ENCODE measurements at places on chromosomes 4 and X.

GRCh38 chrX:52271206-52271605, 86.5 kb downstream of the MAGED4 start:
- DNase-seq: no peak

DNA sequence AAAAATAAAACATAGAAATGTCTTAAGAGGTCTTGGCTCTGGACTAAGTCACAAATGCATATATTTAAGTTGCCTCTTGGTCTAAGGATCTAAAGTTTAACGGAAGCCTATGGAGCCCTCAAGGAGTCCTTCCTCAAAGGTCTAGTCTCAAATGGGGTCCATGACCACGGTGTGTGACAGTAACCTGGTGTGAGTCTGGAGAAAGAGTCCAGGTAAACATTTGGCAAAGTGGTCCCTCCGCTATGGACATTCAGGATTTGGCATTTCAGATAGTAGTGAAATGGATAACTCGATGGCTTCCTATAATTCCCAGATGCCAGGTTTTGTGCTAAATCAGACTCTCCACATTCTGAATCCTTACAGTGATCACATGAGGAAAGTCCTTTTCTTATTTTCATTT, 44.2 kb downstream of the RHOH start:
- no peak for DNase-seq

DNA sequence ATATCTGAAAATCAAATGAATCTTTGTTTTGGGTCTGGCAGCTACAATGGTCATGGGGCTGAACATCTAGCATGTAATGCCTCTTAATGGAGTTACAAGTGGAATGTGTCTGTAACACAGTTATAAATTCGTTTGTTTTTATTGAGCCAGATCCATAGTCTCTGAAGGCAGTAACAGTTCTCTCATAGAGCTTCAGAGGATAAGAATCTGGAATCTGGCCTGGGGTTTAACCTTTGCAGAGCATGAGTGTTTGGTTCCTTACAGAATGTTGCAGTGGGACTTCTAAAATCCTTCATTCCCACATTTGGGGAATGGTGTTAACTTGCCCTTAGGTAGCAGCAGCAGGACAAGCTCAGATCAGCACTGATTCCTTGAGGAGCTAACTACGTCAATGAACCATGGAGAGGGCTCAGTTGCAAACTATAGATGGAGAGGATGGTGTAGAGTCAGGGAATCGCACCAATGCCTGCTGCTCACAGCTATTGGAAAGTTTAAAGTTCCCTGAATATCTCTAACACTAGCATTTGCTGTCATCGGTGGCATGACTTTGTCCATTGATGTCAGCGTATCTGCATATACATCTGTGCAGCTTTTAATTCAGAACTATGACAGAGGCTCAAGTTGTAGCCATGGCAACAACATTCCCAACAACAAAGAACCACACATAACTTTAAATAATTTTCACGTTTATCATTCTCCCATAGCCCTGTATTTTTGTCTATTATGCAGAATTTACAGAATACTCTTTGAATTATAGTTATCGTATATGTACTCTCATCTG, 72.2 kb downstream of the RASGEF1B start:
- no peak for DNase-seq

DNA sequence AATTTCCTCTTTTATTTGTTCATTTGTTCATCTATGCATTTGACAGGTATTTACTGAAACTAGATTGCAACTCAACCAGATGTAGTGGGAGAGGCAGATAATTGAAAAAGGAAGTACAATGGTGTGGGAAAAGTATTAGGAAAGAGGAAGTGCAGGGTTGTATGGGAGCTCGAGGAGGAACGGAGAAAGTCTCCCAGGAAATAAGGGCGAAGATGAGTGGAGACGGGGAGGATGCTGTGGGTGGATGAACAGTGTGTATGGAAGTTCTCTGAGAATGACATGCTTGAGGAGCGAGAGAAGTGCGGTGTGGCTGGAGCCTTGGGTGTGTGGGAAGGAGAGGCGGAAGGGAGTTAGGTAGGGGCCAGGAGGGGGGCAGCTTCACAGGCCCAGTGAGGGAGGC, 87.5 kb upstream of the DHX15 start:
- no peak for DNase-seq

DNA sequence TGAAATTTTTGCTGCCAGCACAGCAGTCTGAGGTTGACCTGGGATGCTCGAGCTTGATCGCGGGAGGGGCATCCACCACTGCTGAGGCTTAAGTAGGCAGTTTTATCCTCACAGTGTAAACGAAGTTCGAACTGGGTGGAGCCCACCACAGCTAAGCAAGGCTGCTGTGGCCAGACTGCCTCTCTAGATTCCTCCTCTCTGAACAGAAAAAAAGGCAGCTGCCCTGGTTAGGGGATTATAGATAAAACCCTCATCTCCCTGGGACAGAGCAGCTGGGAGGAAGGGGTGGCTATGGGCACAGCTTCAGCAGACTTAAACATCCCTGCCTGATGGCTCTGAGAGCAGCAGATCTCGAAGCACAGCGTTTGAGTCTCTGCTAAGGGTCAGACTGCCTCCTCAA, 314.6 kb downstream of the STPG2 start:
- DNase-seq: no peak

GRCh38 chr4:104413487-104413886, 81.2 kb downstream of the CXXC4 start:
- no peak for DNase-seq

GRCh38 chr4:175297965-175298565, 379.9 kb downstream of the ADAM29 start:
- DNase-seq: no peak

GRCh38 chr4:183527326-183527725, 22.5 kb downstream of the ING2 start:
- DNase-seq: no peak

DNA sequence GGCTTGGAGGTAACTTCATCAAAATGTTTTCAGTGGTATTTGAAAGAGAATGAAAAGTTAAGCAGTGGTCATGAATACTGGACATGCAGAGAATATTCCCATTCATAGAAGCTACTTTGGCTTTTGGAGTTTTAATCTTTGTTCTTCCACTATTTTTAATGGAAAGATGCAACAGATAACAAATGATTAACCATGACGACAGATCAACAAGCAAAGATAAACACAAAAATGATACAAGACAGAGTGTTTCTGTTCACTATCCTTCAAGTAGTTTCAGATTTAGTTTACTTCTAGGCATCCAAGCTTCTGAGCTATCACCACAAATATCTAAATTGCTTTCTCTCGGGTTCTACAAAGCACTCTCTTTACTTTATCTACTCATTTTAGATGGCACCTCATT, 1004.9 kb upstream of the ADGRL3 start:
- no peak for DNase-seq

All from breast epithelium (tissue), 4 donors.